CD8-positive, alpha-beta T cell (primary cell): ENCODE measurements at places on chromosomes 3 and 15.

GRCh38 chr15:38253351-38253781, 730 bp downstream of the SPRED1 start:
- no peak for DNase-seq

- DNase-seq: no peak
These were observed 294.0 kb downstream of the SOX2 start for GRCh38 chr3:182005701-182006100.

GRCh38 chr15:64746356-64746755, 29.0 kb downstream of the RBPMS2 start:
- no peak for DNase-seq

DNA sequence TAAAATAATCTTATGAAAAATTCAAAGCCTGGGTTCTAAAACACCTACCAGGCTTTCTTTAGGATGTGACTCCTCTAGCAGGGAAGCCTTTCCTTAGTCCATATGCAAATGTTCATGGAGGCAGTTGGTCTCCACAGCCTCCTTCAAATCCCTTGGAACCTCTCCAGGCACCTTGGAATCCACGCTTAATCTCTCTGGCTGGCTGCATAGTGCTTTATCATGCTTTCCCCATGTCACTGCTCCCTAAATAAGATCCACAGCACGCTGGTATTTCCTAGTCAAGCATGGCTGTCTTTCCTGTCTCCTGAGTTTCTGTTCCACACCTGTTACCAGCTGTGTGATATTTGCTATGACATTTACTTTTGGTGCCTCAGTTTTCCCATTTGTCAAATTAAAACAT, 71.3 kb downstream of the CLSTN2 start:
- DNase-seq: no peak

DNA sequence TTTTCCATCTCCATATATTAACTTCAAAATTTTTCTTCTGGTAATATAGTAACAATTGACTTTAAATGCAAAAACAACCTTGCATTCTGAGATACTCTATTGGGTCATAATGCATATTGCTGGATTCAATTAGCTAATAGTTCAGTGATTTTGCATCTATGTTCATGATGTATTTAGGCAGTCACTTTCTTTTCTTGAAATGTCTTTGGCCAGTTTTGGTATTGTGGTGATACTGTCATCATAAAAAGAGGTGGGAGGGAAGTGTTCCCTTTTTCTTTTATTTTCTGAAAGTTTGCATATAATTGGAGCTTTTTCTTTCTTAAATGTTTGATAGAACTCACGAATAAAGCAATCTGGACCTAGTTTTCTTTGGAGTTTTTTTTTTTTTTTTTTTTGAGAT, 67.4 kb upstream of the ZNF148 start:
- DNase-seq: no peak

GRCh38 chr3:49722896-49723295, 855 bp downstream of the GMPPB start:
- no peak for DNase-seq

DNA sequence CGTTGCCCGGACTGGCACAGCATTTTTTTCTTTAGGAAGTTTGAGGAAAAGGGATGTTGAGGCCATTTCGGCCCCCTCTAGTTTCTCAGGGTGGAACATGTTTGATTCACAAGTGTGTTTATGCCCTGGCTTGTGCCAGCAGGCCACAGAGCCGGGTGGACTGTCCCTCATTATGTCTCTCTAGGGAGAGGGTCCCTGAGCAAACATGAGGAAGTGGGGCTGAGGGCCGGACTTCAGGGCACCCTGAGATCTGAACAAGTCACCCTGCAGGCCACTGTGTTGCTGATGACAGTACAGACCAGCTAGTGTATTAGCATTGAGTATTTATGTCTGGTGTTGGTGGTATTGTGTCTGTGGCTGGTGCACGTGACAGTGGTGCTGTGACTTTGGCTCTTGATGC, 34.9 kb downstream of the RNU5B-1 start:
- DNase-seq: no peak

DNA sequence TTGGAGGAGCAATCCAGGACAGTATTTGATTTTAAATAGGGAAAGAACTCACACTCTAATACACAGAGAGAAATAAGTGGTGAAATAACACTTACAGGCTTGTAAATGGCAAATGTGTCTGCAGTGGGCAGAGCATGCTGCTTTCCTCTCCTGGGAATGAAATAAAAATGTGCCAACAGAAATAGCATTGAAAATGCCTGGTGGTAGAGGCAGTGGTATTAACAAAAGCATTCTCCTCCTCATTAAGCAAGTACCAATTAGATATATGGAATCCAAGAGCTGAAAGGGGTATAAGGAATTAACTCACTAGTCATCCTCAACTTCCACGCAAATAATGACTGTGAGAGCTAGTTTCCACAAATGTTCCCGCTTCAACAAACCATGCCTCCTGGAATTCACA, 364.1 kb upstream of the KCNMB2 start:
- DNase-seq: no peak

GRCh38 chr3:12396471-12396870, 87.8 kb upstream of the TSEN2 start:
- no peak for DNase-seq

DNA sequence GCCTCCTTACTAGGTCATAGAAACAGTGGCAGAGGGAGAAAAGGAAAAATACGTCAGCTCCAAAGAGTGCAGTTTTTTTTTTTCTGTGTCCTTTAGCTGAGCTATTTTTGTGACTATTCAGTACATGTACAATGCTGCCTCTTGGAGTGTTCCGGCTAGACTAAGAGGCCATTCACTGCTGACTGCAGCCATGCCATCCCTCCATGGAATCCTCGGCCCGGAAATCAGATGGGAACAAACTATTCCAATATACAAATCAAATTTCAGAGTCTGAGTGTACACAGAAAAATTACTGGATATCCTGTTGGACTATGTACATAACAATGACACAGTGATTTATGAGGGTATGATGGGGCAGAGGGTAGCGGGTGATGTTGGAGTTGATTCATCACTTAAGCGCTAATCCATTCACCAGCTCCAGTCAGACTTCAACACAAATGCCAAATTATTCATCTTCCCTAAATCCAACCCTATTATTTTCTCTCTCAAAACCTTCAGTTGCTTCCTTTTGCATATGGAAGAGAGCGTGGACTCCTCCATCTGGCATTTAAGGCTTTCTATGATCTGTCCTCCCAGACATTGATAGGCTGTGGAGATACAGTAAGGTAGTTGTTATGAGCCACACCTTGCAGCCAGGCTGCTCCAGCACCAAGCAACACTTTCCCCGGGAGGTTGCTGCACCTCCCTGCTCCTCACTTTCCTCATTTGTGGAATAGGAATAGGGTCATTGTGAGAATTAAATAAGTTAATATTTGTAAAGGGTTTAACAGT, 109.1 kb downstream of the LPP start:
- DNase-seq: no peak

DNA sequence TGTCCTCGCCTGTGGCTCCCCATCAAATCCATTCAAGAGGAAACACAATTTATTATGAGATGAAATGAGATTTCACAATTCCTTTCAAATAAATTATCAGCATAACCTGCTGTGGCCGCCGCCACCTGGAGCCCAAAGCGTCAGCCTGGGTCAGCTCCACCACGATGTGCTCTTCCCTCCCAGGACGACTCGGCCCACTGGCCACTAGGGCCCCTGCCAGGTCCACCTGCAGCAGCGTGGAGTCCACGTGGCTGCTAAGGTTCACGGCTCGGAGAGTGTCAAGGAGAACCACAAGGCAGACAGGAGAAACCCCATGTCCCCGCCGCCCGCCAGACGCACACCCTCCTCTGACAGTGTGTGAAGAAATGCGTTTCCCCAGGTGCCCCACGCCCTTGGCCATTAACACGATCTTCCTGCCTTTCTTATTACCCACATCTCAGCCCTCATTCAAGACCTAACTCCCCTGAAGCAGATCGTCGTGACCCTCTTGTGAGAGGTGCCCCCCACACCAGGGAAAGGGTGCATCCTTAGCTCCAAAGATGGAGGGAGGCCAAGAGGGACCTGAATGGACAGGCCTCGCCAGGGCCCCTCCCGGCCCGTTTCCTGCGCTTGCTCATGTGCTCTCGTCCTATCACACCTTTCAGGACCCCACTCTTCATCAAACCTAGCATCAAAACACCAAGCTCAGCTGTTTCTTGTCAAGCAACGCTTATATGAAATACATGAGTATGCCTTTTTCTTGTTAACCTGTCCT, 80.6 kb downstream of the OCA2 start:
- DNase-seq: no peak

DNA sequence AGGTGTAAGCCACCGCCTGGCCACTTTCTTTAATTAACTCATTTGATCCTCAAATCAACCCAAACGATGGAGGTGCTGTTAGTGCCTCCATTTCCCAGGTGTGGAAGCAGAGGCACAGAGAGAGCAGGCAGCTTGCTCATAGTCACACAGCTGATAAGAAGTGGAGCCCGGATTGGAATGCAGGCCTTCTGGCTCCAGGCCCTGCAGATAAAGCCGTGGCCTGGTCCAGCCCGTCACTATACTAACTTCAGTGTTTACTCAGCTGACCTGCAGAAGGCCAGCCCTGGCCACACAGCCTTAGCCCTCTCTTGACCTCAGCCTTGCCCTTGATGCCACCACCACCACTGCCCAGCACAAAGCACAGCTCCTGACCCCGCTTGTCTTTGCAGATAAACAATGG, 116.7 kb downstream of the NUP210 start:
- no peak for DNase-seq

DNA sequence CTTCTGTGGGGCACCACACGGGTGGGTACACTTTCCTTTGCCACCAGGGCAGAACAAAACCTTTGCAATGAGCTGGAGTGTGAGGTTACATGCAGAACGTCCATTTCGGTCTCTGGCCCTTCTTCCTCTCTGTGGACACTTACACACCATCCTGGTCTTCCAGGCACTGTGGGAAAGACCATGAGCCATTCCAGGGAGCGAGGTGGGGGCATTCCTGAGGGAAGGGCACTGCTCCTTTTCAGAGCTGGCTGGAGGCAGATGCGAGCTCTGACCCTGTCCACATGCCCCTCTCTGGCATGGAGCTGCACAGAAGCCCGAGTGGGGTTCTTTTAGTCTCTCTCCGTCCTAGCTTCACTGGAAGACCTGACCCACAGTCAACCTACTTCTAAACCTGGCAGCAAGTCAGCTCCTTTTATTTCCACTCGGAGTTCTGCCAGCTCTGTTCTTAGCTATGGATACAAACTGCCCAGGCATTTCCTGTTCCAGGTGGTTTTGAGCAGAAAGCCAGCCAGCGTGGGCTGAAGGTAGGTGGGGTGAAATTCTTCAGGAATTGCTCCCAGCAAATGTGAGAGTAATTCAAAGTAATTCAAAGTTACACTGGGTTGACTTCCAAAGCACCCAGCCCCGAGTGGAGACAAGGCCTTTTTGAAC, 281.4 kb downstream of the ADAMTS17 start:
- no peak for DNase-seq

DNA sequence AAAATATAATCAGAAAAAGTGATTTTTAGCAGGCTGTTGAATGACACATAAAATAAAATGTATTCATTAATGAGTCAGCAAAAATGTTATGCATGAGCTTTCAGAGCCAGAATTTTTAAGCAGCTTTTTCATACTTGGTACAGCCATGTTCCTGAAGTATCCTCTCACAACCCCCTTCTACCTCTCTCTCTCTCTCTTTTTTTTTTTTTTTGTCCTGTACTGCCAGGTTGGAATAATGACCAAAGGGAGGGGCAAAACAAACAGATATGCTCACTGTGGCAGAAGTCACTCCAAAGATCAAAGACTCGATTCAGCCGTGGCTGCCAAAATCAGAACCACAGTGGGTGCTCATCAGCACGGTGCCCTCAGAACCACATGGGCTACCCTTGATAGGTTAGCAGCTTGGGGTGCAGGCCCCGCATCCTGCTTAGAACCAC, 383.0 kb downstream of the ZBTB20 start:
- DNase-seq: no peak

DNA sequence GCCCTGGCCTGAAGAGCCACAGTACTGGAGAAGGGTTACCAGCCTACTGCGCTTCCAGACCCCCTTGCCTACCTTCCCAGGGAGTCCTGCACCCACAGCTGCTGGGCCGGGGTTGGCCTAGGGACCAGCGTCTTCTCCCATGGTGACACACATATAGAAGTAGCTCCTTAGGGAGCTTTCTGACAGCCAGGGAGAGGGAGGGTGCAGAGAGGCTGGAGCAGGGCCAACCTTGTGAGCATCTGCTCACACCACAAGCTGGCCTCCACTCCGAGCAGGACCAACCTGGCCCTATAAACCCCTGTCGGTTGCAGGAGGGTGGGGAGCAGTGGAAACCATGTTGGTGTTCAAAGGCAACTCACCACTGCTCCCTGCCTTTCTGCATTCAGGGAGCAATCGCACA, 35.2 kb downstream of the SRPRB start:
- no peak for DNase-seq

GRCh38 chr3:124837730-124838186, 49.4 kb downstream of the ITGB5 start:
- no peak for DNase-seq

- DNase-seq: no peak
These were observed 19.1 kb downstream of the ST6GAL1 start for GRCh38 chr3:186949281-186949982.

DNA sequence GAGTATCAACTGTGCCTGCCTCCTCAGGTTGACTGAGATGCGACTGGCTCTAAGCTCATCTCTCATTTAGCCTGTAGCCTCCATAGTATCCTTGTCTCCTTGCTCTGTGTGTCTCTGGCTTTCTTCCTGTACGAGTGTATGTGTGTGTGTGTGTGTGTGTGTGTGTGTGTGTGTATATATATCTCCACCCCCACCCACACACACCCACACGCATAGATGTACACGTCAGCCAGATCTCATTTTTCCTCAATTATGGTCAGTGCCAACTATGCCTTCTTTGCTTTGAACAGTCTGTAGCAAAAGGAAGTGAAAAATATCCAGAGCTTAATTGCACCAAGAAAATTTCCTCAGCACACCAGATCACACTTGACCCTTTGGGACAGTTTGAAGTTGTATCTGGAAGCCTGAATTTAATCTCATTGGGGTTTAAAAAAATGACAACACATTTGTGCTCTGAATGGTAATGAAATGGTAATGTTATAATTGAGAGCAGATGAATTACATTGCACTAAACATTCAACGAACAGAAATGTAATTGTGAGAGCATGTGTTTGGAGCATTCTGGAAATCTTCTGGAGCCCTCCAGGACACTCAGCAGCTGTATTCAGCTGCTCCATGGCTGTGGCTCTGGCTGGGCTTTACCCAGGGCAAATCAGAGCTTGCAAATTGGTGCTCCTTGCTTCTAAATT, 63.6 kb downstream of the RYR3 start:
- DNase-seq: no peak

DNA sequence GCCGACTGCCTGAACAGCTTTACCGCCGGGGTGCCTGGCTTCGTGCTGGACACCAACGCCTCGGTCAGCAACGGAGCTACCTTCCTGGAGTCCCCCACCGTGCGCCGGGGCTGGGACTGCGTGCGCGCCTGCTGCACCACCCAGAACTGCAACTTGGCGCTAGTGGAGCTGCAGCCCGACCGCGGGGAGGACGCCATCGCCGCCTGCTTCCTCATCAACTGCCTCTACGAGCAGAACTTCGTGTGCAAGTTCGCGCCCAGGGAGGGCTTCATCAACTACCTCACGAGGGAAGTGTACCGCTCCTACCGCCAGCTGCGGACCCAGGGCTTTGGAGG, 815 bp downstream of the SPINT1 start:
- DNase-seq: peak; percentile 56

GRCh38 chr15:78083186-78083585, 5.7 kb upstream of the TBC1D2B start:
- DNase-seq: no peak
